Endothelial cell of coronary artery (primary cell): ENCODE measurements at places on chromosomes 3 and 15. TPM values are rescaled to one million over a fixed set of nuclear protein-coding genes. Genes with fewer than 3 reads are reported as not detected.

The XXYLT1 gene
- total RNA-seq: 34.1 and 35.3 TPM in 2 replicates

The LRRN1 gene
- total RNA-seq: not detected in 2 replicates

The MED12L gene
- total RNA-seq: 0.18 and 0.19 TPM in 2 replicates

The CCR8 gene
- total RNA-seq: not detected in 2 replicates

The ZBTB47 gene
- total RNA-seq: 16.2 and 28.0 TPM in 2 replicates
